ENCODE measurements at places on chromosomes 1 and 21.

GRCh38 chr1:8389958-8390535 is 72.1 kb downstream of the SLC45A1 start:
- DNase-seq: no peak

- DNase-seq: no peak
Observed at GRCh38 chr1:15277447-15277838, 30.4 kb downstream of the FHAD1 start.

GRCh38 chr21:28427394-28428022 is 565.2 kb downstream of the LTN1 start:
- no peak for DNase-seq

GRCh38 chr1:99843760-99844159 is 6.4 kb upstream of the AGL start:
- no peak for DNase-seq

- DNase-seq: no peak
Observed at GRCh38 chr1:156337888-156338179, 258 bp downstream of the CCT3 start.

GRCh38 chr1:36095760-36096405 is 7.2 kb downstream of the ADPRS start:
- DNase-seq: no peak
